NCI-H1048 (cell line): ENCODE measurements at places on chromosomes 3 and 15.

- DNase-seq, result no peak
Observed at GRCh38 chr3:29892976-29893554, 612.2 kb downstream of the RBMS3 start.

- no peak for DNase-seq
Observed at GRCh38 chr15:62413786-62414185, 248.7 kb upstream of the C2CD4B start.

- DNase-seq, result no peak
Observed at GRCh38 chr3:126753191-126754160, 49.4 kb downstream of the CHCHD6 start.

GRCh38 chr3:64829331-64829730 is 141.5 kb upstream of the ADAMTS9 start:
- no peak for DNase-seq

- no peak for DNase-seq
Observed at GRCh38 chr3:72786668-72787067, 61.6 kb downstream of the SHQ1 start.

GRCh38 chr15:89341316-89342005 is 6.8 kb upstream of the POLG start:
- no peak for DNase-seq

DNA sequence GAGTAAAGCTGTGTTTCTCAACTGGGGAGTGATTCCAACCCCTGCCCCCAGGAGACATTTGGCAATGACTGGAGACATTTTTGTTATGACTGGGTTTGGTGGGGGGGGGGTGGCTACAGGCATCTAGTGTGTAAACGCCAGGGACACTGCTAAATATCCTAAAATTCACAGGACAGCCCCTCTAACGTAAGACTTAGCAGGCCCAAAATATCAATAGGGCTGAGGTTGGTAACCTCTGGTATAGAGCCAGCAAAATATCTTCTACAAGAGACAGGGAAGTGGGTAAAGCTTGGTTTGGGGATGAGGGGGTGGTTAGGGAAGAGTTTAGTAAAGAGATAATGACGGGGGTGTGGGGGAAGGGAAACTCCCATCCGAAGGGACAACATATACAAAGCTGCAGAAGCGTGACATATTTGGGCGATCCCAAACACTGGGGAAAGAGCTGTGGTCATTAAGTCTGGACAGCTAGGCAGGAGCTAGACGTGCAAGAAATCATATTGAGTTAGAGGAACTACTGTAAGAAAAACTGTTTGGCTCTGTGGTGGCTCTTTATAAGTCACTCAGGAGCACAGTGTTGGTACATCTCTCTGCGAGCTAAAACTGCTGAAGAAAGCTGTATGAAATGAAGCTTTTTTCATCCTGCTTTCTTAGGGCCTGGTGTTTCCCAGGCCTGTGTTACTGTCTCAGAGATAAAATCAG is 697 bp upstream of the TRIM69 start:
- DNase-seq, result no peak

DNA sequence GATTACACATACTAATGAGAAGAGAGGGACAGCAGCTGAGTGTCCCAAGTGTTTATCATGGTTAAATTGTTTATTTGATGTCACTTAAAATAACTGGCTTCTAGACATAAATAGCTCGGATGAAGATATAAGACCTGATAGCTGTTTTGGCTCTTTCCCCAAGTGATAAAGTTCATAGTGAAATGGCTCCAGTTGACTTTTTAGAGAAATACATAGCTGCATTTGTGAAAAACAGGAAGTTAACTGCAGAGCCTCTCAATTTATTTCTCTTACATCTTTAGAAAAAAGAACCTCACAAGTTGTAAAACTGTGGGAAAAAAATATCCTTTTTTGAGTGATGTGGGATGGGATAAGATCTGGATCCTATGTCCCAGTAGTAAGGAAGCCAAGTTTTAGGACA is 332.9 kb upstream of the RASGRP1 start:
- no peak for DNase-seq

GRCh38 chr3:150050510-150050909 is 79.8 kb upstream of the PFN2 start:
- no peak for DNase-seq

- DNase-seq, result no peak
Observed at GRCh38 chr3:158165141-158165655, 55.3 kb downstream of the RSRC1 start.

GRCh38 chr3:46080124-46080968 is 53.1 kb upstream of the XCR1 start:
- DNase-seq, result no peak

DNA sequence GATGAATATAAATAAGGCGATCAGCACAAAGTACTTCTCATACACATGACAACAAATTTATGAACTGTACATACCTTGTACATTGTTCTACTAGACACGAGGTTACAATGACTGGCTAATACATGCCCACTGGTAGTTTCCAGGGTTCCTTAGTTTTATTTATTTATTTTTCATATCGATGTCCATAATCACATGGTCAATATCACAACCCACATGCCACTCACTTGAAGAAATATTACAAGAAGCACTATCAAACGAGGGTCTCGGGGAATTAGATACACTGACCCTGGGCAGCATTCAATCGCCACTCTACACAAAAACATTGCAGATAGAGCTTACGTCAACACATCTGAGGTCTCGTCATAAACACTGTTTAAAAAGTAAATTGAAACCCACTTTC is 21.2 kb upstream of the WNT5A start:
- DNase-seq, result no peak

DNA sequence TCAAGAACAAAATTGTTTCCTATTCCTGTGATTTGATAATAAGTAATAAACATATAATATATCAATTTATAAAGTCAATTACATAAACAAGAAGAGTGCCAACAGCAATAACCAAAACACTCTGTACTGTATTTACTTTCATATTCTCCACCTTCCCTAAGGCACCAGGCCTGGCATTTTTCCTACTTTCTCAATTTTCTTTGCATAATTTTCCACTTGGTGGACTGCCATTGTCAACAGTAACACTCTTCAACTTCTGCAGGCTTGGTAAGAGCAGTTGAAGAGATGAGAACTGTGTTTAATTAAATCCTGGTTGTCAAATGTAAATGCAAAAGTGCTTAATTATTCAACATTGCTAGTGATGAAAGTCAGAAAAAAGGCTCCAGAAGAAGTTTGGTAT is 229.8 kb upstream of the PLSCR5 start:
- peak; percentile 18 for DNase-seq

GRCh38 chr3:172111163-172111562 is 71.8 kb downstream of the FNDC3B start:
- no peak for DNase-seq

DNA sequence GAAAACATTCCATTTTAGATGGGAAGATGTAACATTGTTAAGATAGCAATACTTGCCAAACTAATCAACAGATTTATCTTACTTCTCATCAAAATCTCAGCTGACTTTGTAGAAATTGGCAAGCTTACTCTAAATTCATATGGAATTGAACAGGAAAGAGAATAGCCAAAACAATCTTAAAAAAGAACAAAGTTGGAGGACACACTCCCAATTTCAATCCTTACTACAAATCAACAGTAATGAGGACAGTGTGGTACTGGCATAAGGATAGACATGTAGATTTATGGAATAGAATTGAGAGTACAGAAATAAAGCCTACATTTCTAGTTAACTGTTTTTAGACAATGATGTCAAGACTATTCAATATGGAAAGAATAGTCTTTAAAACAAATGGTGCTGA is 308.3 kb downstream of the SUCLG2 start:
- no peak for DNase-seq

GRCh38 chr3:131591394-131592014 is 88.7 kb upstream of the MRPL3 start:
- no peak for DNase-seq

DNA sequence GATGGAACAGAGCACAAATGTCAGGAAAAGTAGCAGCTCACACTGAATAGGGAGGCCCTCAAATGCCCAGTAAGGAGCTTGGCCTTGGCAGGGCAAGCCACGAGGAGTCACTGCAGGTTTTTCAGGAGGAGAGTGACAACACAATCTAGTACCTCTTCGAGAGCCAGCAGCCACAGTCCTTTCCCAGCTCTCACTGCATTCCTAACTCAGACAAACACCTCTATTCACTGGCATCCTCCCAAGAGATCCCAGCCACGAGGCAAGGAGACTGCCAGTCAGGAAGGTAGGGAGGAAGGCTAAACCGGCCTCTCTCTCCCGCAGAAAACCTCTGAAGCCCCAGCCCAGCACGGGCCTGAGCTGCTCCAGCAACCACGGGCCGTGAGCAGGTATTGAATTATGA is 146.0 kb upstream of the SMAD3 start:
- no peak for DNase-seq

DNA sequence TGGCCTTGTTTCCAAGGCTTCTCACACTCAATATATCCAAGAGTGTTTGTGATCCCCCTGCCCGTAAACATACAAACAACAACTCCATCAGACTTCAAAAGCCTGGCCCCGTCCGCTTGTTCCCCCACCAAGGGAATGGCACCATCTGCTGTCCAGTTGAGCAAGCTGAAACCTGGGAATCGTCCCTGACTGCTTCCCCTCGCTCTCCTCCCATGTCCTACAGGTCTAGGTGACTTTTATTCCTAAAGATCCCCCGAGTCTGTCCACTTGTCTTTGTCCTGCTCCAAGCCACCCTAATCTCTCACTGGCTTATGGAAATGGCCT is 27.9 kb upstream of the FAM174B start:
- DNase-seq, result no peak

- DNase-seq, result no peak
Observed at GRCh38 chr15:48046813-48047438, 73.9 kb upstream of the SLC24A5 start.

DNA sequence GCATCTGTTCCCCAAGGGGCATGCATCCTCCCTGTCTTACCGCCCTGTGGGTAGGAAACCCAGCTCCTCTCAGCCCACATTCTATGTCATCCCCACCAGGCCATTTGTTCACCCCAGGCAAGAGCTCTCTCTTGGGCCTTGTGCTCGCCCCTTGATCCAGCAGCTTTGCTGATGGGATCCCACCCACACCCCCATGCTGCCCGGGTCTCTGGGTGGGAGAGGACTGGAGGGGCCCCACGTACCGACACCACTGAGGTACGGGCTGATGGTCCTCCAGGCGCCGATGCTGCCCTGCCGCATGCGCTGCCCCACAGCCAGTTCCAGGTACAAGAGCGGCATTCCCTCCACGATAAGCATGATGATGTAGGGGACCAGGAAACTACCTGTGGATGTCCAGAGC is 14.5 kb downstream of the SLC6A20 start:
- no peak for DNase-seq

DNA sequence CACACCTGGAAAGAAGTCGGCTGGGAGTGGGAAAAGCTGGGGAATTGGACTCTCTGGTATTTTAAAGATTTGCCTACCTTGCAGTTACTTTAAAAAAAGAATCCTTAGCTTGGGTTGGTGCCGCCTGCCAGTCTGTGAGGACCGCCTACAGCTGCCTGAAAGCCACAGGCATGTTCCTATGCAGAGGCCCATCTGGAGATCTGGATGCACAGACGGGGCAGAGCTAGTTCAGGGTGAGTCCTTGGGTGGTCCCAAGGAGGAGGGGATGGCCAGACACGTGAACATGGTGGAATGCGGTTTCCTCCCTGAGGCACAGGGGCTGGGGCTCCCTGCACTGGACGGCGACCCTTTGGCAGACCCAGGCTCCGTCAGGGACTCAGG is 113.2 kb upstream of the IQSEC1 start:
- DNase-seq, result no peak

GRCh38 chr3:148318240-148318639 is 379.5 kb upstream of the AGTR1 start:
- DNase-seq, result no peak

GRCh38 chr15:76433798-76434400 is 97.3 kb downstream of the ISL2 start:
- no peak for DNase-seq
